T-helper 2 cell (primary cell): ENCODE measurements at places on chromosomes 2 and 18.

DNA sequence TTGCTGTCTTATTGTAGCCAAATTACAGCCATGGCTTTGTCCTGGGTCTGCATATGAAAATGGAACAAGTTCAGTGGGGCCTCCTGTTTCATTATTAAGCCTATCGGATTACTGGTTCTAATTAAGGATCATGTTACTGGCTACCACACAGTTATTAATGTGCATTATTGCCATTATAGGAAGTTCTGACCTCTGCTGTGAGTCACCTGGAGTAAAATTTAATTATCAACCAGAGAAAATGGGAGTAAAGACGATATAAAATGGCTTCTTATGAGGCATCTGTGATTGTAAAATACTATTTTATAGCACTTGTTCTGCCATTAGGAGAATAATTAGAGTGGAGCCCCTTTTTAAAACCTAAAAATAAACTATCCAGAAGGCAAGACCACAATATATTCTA is 143.3 kb upstream of the ITGB6 start:
- no peak for DNase-seq

DNA sequence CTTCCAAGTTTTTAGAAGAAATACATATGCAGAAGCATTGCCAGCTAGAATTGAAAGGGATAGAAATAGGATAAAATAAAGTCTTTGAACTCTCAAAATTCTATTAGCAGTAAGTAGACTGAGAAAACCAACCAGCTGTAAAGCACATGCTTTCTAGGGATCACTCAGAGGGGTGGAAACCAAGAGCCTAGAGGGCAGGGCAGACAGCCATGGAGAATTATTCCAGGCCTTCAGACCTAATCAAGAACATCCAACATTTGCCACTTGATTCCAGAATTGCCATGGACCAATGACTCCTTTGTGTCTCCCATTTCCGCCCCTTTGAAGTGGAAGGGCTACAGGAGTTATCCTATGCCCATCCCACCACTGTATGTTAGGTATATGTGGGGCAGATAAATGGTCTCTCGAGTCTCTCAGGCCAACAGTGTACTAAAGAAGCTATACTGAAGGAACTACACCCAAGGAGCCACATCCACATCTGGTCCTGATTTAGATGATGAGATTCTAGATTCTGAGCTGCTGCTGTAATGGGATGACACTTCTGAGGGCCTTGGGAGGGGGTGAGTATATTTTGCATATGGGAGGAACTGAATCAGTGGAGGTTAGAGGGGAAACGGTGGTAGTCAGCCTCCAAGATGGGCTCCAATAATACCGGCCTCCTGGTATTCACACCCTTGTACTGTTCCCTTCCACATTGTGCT is 4.0 kb downstream of the FARSB start:
- no peak for DNase-seq

DNA sequence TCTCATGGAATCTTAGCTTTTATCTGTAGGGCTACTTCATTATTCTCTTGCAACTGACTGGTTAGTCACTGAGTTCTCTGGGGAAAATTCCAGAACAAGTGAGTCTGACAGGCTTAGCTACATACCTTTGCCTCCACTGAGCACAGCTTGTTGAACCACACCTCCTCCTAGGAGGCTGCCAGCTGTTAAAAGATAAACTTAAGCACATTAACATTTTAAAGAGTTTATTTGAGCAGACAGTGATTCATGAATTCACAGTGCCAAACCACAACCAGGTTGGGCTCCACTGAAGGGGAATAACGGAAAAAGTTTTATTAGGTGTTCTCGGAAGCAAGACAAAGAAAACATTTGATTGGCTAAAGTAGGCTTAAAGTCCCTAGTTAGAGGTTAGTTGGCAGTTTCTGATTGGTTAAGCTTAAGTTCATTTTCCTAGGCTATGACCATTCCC is 12.5 kb upstream of the SLC38A11 start:
- no peak for DNase-seq

- DNase-seq = no peak
These were observed 744.6 kb upstream of the POU3F3 start for GRCh38 chr2:104109356-104109755.

DNA sequence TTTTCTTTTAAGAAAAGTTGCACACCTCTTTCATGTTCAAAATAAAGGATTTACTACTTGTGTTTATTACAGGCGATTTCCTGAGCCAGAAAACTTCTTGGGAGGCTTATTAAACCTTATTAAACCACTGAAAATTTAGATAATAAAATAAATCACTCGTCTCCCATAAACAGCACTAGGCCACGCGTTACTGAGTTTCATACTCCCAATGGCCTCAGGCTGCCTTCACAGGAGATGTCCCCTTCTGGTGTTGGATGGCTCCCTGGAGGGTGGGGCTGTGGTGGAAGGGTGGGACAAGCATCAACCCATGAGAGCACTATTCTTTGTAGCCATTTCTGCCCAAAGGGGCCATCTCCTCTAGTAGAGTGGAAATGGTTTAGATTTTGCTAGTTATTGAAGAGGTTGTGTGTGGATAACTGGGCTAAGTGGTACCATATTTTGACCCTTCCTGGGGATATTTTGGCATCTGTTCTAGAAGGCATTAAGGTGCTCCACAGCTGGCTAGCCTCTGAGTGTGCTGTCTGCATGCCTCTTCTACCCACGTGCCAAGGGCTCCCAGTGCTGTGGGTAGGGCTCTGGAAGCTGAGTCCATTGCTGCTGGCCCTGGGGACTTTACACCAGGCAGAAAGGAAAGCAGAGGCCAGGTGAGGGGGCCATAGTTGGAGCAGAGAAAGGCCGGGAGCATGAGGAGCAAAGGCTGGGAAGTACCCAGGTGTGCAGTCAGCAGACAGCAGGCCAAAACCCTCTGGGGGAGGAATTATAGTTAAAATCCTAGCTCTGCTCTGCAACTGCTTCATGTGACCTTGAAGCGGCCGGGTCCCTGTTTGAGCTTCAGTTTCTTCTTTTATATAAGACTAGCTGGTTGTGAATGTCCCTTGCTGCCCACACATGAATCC is 121.7 kb upstream of the SMAD2 start:
- no peak for DNase-seq
